ENCODE measurements at places on chromosomes 11 and 22.

DNA sequence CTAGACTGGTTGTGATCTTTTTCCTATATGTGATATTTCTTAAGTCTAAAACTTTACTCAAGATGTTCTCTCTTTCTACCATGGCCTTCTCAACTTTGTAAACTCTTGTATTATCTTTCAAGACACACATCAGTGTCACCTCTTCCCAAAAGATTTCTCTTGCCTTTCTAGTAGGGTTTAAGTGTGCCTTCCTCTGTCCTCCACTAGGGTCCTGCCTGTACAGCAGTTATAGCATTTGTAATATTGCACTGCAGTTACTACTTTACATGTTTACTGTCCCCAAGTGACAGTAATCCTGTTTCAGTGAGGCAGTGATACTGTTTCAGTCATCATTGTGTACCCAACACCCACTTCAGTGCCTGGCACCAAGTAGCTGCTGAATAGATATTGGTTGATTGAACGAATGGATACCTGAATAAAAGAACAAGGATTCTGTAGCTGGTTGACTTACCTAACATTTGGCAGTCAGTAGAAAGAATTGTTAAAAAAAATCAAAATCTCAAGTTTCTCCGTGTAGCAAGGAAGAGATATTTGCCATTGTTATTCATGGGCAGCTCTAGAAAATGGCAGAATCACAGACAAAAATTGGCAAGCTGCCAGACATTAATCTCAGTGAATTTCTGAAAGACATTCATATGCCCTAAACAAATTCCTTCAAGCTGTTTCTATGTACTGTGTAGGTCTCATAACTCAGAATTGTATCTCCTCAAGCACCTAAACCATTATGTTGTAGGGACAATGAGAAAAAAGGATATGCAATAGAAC lies 79.4 kb downstream of the RBMXL2 start:
- no peak for DNase-seq

GRCh38 chr11:20080032-20080685 lies 80.1 kb downstream of the DBX1 start:
- DNase-seq = no peak

DNA sequence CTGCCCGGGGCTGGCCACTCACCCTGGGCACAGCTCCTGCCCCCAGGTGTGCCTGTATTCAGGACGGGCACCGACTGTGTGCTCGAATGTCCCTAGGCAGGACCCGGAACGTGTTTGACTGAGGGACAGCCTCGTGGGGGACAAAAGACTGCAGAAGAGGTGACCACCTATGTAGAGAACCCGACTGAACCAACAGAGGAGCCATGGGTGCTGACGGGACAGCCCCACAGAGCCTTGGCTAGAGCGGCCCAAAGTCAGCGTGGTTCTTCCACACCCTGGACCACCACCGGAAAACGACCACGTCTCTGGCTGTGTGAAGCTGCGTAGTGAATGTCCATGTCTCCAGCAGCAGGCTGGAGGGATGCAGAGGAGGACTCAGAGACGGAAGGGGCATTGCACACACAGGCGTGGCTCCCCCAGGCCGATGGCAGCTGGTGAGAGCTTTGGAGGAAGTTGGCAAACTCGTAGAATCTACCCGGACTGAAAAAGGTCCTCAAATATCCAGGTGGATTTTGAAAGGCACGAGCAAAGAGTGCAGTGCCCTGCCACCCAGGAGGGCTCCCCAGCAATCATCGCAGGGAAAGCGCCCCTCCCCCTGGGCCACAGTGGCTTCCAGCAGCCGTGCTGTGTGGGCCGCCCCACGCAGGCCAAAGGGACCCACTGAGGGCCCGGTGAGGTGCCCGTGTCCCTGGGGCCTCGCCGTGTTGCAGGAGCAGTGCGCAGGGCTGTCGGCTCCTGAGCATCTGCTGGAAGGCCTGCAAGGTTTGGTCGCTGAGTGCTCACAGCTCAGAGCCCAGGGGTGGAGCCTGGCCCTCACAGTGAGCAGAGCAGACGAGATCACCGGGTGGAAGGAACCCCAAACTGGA lies 17.5 kb upstream of the MUC5B start:
- DNase-seq = no peak

DNA sequence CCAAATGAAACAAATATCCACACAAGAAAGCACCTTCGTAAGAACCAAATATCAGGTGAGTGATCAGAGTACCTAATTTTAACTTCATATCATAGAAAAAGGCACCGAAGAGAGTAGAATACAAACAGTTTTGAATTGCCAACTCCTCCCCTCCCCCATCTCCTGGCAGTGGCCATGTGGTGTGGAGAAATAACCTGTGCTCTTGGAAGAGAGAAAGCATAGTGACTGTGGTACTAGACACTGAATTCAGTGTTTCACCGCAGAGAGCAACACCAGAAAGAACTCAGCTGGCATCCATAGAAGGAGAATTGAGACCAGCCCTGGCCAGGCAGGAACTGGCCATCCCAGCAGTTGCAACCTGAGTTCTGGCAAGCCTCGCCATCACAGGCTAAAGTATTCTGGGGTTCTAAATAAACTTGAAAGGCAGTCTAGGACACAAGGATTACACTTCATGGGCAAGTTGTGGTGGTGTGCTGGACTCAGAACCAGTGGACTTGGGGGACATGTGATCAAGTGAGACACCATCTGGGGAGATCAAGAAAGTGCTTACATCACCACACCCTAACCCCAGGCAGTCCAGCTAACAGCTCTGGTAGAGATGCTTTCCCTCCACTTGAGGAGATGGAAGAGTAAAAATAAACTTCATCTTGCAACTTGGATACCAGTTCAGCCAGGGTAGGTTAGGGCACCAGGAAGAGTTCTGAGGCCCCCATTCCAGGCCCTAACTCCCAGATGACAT lies 1003.2 kb downstream of the NTM start:
- no peak for DNase-seq

- DNase-seq = no peak
Measured at GRCh38 chr11:114354076-114354475, 46.2 kb downstream of the C11orf71 start.

GRCh38 chr11:3623121-3623520 lies 18.7 kb downstream of the ART5 start:
- DNase-seq = no peak
